ENCODE measurements at places on chromosomes 3 and 15.

DNA sequence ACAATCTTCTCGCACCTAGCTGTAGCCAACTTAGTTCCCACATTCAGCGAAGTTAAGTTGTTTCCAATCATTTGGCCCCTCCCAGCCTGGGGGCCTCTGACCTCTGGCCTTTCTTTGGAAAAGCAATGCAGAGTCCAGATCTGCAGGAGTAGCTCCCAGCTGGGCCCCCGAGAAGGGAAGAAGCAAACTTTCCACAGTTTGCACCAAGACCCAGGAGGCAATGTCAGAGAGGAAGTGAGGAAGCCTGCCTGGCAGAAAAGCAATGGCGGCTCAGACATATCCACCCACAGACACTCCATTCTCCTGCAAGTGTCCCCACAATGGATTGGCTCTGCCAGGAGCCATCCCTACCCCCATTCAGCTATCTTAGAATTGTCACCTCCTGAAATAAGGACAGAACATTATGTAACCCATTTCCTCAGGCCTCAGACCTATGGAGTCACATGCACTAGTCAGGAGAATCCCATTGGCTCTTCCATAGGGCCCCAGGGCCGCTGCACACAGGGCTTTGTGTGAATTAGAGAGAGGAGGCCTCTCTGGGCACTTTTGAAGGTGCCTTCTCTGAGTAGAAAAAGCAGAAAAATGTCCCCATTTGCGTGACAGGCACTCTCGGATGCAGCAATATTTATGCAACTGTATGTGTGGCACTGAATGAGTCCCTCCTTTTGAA is 3.0 kb upstream of the BUB1B start:
- DNase-seq = no peak

GRCh38 chr3:128081226-128081625 is 29.0 kb downstream of the SEC61A1 start:
- DNase-seq = no peak

DNA sequence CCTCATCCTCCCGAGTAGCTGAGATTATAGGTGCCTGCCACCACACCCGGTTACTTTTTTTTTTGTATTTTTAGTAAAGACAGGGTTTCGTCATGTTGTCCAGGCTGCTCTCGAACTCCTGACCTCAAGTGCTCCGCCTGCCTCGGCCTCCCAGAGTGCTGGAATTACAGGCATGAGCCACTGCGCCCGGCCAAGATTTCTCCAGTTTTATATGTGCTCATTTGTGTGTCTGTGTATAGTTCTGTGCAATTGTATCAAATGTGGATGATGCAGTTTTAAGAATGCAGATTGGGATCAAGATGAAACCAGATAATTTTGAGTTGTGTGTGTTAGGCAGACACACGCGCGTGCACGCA is 68.3 kb downstream of the SLCO3A1 start:
- no peak for DNase-seq

DNA sequence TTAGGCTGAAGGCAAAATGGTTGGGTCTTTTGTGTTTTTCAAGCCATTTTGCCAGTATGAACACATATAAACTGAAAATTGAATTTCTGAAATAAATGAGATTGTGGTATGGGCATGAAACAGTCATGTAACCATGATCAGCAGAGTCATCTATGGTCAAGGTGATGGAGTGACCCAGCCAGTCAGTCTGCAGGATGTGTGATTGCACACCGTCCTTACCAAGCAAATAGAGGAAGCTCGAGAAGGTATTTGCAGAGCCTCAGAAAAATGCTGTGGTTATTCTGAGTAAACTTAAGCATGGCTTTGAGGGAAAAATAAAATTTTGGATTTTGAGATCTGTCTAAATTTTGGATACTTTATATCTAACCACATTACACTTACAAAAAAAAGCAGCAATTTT is 95.9 kb upstream of the RNF7 start:
- DNase-seq = no peak

GRCh38 chr3:42032693-42033349 is 58.3 kb upstream of the TRAK1 start:
- no peak for DNase-seq

- no peak for DNase-seq
Measured at GRCh38 chr3:152587861-152588260, 247.1 kb upstream of the P2RY1 start.

DNA sequence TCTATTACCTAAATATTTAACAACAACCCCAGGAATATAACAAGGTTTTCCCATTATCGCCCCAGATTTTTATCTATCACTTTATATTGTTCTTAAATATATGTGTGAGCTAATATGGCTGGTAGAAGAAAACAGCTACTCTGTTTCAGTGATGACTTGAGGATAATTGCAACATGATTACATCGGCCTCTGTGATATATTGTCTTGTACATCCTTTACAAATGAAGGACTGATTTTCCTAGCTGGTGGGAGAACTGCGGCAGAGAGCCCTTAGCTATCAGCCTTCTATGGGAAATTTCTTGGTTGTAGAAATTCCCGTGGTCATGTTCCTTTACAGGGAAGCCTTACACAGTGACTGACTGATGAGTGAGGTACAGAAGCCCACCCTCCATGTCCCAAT is 110.9 kb upstream of the ZNF717 start:
- no peak for DNase-seq

DNA sequence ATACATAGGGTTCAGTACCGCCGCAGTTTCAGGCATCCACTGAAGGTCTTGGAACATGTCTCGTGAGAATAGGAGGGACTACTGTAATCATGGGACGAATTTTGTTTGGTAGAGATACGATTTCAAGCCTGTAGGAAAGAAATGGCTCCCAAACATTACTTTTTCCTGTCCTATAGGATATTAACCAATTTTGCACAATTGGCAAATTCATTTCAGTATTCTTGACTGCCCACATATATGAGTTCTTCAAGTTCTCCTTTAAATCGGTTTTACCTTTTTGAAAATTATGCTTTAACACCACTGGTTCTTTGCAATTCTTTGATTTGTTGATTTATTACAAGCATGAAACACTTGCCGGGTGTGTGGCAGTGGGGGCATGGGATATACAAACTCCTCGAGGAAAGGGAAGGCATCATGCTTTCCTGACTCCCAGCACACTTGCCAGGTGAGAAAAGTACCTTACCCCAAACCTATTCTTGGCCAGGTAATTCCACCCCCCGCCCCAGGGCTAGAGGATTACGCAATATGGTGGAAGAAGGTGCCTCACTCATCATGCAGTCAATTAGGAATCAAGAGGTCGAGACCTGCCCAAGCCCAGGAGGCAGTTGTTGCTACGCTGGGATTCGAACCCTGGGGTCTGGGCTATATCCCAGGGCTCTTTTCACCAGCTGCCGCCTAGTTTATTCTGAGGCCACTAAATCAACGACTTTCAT is 584 bp upstream of the LARS2 start:
- no peak for DNase-seq

- no peak for DNase-seq
Measured at GRCh38 chr3:45596290-45596791, 1.8 kb downstream of the LIMD1 start.

DNA sequence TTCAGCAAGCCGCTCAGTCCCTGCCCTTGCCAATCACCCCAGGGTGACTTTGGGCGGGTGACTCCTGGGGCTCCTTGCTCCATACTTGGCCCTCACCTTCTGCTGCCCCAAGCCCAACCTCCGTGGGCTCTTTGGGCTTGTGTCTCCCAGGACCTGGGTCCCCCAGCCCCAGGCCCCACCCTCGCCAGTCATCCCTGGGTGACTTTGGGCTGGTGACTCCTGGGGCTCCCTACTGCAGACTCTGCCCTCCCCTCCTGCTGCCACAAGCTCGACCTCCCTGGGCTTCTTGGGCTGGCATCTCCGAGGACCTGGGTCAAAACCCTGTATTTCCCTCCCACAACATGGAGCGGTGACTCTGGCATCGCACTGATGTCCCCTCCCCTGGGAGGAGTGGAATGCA is 151.5 kb downstream of the GOLGA6L4 start:
- DNase-seq = no peak

DNA sequence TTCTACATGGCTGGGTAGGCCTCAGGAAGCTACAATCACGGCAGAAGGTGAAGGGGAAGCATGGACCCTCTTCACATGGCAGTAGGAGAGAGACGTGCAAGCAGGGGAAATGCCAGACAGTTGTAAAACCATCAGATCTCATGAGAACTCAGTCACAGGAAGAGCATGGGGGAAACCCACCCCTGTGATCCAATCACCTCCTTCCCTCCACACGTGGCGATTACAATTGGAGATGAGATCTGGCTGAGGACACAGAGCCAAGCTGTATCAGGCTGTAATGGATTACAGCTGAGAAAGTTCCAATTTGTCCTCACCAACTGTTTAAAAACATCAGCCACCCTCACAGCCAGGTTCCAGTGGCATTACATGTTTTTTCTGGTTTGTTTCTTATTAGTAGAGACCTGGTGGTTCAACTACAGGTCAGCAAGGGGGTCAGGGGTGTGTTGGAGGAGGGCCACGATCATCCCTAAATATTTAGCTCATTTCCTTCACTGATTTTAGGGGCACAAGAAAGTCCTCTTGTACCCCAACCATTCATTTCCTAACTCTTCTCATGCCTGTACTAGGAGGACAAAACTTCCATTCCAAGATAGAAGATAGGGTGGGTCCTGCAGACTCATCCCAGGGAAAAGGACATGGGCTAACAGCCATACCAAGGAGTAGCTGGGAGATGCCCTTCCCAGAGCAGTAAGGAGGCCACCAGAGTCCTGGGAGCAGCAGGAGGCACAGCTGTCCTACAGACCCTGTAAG is 54.4 kb downstream of the ANXA2 start:
- no peak for DNase-seq

DNA sequence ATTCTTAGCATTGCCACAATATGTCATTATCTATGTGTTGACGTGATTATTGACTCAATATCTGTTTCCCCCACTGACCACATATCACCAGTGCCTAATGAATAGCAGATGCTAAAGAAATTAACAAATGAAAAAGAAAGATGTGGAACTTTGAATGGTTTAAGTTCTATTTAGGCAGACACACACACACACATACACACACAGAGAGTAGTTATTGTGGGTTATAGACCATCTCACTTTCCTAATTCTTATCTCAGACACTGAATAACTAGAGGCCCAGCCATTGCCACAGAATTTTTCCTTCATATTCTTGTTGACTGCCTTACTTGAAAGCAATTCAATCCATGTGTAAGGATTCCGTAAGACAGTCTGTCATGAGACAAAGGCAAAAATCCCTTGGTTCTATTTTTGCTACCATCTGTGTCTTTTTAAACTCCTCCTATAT is 61.9 kb upstream of the PHLDB2 start:
- no peak for DNase-seq

GRCh38 chr3:9041626-9042025 is 78.4 kb upstream of the RAD18 start:
- no peak for DNase-seq

DNA sequence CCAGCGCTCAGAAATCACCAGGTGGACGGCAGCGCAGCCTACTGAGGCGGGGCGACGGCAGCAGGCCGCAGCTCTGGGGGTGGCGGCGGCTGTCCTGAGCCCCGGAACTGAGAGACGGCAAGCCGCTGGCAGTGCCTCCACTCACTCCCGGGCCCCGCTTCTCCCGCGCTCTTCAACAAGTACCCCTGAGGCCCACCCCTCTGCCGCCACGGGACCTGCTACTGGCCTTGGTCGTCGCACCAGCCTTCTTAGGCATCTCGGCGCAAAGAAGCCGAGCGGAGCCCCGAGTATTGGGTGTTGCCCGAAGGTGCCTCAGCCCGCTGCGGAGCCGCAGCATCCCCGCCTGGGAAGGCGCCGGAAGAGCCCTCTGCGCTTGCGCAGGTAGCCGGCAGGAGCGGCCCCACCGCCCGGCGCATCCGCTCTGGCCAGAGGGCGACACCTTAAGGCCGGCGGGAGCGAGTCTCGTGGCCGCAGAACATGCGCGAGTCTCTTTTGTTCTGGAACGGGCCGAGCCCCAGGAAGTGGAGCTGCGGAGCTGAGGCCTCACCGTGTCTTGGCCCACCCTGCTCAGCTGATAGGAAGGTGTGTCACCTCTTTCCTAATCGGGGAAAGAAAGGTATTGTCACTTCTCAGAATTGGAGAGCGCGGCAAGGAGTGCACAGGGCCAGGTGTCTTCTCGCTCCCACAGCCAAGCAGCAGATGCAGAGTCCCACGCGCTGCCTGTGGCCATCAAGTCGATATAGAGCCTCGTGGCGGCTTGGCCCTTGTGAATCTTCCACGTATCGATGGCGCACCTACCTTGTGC is at the start of gene C15orf40:
TSS of gene C15orf40 (minus strand) at position 369 of the 805 bp plus-strand sequence. CDS start at position 337, 32 bp downstream.
- peak; percentile 82 for DNase-seq

DNA sequence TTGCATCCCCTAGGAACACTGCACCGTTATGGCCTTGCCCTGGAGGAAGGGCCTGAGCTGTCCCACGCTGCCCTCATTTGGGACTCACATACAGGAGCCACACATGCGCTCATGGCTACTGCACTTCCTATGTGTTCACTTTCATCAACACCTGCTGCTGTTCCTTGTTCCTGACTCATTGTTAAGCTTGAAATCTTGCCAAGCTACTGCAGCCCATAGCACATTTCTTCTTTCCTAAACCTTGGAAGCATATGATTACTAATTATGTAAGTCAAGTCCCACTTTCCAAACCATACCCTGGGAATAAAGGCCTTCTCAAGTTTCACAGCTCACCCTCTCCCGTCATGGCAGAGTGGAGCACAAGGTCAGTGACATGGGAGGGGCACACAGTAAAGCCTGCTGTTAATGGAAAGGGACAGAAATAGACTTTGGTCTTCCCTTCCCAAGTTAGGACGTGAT is 307.9 kb downstream of the CLSTN2 start:
- DNase-seq = no peak

DNA sequence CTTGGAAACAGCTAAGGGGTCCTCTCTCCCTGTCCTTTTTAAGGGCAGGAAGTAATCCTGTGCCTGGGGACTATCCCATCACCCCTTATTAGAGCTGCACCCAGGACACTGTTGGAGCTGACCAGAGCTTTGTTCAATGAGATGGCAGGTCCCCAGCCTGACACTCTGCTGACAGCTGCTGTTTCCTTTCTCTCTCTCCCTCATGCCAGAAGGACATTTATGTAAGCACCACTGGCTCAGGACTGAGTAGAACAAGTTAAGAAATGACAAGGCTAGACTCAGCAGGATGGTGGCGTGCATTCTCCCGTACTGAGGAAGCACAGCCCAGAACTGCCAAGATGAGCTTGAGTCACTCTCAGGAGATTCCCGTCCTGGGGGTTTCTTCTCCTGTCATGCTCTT is 17.3 kb downstream of the GJD2 start:
- no peak for DNase-seq

DNA sequence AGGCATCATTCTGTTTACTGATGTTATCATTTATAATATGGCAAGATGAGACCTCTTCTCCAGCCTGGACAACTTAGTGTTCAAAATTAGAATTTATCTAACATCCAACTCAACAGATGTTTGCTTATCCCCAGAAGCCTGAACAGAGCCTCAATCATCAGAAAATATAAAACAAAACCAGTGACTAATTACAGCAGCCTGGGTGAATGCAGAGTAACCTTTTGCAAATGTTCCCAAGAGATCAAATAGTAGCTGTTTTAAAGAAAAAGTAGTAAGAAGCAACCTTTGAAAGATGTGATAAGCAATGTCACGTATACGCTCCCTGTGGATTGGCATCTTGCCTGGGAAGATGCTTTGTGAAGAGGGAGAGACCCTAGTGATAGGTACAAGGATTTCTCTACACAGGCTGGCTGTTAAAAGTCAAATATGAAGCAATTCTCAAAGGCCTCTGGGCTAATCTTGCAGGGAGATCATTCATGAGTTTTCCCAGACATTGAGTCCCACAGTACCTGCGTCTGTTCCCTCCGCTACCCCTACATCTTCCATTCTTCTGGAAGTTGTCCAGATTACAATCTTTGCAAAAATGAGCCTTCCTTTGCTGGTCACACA is 39.3 kb upstream of the PRICKLE2 start:
- no peak for DNase-seq

All from activated CD4-positive, alpha-beta T cell treated with anti-CD3 and anti-CD28 coated beads, Interleukin-2, amount 50 U/mL, for 1 hour (primary cell).